ENCODE measurements at places on chromosomes 2 and 18.

DNA sequence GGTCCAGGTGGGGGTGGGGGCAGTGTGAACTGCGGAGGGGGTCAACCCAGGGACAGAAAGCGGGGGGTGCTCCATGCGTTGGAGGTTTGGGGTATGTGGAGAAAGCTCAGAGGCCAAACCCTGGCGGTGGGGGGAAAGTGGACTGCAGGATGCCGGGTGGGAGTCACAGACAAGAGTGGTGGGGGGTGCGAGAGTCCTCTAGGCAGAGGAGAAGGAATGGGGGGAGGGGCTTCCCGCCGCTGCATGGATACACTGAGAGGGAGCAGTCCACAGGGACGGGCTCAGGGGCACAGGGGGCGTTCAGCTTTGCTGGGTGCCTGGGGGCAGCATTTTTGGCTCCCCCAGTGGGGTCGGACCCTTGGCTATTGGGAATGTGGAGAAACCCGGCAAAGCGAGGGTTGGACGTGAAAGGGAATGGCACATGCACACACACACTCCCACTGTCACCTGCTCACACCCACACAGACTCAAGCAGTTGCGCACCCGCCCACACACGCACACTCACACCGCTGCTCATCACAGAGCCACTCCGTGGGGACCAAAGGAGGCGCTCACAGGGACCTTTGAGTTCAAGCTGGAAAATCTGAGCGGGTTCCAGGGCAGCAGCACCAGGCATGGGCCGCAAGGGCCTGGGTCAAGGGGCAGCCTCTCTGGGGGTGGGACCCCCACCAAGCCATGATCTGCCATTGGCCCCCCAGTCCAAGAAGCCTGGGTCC lies 7.7 kb downstream of the GBX2 start:
- no peak for DNase-seq

DNA sequence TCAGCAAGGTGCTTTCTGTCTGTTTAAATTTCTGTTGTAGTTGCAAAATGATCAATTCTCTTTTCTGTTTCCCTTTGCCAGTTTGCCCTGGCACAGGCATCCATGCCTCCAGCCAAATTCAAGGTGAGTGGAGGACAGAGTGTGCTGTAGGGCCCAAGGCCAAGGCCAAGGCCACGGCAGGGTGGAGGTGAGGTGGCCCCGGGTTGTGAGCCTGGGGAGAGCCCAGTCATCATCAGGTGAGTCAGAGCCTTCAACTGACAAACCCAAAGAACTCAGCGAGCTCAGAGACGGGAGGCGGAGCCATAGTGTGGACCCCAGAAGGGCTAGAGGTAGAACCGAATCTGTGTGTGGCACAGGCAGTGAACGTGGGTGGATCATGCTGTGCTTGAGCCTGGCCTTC lies 55.7 kb downstream of the BCL2L11 start:
- DNase-seq = no peak

DNA sequence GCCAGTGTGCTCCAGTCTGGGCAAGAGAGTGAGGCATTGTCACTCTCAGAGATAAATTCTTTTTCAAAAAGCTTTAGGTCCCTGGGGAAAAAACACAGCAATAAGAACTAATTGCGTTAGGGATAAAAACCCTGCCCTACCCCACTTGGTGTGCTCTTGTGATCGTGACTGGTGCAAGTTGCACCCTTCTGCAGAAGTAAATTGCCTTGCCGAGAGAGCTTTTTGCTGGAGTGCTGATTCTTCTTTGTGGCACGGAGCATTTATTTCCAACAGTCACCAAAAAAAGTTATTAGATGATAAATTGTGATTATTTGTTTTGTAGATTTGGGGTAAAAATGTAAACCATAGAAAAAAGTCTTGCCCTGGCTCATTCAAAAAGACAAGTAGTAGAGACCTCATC lies 12.3 kb upstream of the GPR55 start:
- DNase-seq = no peak

DNA sequence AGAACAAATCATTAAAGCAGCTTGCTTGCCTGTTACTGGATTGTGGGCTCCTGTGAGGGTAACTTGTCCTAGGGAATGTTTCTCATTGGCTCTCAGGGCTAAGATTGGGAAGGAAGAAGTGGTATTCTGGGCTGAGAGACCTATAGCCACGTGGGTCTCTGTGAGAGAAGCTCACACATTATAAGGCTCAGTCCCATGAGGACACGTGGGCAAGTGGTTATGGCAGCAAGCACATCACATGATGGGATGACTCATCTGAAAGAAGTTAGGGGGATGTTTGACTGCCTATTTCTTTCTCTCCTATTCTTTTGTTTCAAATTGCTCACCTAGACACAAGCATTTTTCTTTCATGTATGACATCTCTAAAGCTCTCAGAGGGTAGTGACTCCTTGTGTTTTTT lies 418.0 kb upstream of the ST6GAL2 start:
- no peak for DNase-seq

- no peak for DNase-seq
Measured at GRCh38 chr2:113157118-113157896, 16.5 kb upstream of the PSD4 start.

- DNase-seq = no peak
Measured at GRCh38 chr2:218005486-218005885, 2.7 kb upstream of the TNS1 start.

DNA sequence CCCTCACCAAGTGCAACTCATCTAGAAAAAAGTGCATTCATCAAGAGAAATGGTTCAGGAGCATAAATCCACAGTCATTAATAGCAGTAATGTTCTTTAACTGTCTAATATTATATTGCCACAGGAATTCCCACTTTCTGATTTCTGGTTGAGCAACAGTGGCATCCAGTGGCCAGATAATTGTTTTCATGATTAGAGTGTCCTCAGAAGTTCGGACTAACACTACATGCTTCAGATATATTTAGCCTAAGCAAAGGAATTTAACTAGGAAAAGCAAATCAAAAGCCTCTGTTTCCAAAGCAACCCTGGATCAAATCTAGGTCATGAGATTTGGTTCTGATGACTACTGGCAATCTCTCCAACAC lies 9.8 kb upstream of the ERBB4 start:
- DNase-seq = no peak

DNA sequence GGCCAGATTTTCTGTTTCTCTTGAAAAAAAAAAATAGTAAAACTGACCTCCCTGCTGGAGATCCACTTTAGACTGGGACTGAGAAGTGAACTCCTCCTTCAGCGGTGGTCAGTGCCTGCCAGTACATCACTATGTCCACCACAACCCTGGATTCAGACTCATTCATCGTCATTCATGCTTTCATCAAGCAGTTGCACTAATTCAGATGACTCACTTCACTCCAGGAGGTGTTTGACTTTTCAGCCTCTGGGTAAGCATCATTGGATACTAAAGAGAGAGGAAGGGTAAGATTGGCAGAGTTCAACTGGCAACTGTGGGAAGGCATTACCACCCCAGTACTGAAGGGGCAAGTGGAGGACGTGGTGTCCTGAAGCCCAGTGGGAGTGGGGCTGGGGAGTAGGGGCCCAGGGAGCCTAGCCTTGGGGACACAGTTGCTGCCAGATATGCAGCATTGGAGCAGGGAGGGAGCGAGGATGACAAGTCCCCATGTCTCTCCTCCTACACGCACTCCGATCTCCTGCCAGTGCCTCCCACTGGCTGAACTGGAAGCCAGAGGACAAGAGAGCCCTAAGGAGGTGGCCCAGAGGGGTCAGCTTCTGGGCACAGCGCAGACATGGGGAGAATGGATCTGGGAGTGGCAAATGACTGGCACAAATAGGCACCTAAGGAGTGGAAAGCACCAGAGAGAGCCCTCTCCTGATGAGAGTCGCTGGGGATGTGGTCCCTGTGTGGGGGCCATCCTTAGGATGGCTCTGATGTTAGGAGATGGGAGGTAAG lies 111.1 kb downstream of the TGFA start:
- DNase-seq = no peak

- DNase-seq = no peak
Measured at GRCh38 chr18:24246143-24246542, 107.3 kb downstream of the CABYR start.

- no peak for DNase-seq
Measured at GRCh38 chr2:170715932-170716777, 1.0 kb downstream of the SP5 start.

DNA sequence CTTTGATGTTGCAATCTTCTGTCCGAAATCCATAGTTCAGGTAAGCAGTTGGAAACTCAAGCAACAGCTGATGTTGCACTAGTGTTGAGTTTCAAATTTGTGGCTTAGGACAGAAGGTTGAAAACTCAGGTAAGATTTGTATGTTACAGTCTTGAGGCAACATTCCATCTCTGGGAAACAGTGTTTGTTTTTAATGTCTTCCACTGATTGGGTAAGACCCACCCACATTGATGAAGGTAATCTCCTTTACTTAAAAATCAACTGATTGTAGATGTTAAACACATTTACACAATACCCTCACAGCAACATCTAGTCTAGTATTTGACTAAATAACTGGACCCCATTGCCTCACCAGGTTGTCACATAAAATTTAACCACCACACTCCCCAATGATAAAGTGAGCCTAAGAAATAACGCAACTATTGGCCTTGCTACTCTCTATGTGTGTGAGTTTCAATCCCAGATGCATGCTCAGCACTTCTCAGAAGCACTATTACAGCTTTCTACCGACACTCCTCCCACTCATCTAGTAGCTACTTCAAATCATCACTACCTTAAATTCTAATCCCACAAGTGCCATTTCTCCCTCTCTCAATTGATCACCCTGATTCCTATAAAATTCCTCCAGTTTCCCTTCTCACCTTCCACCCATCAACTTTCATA lies 164.0 kb downstream of the MBD2 start:
- no peak for DNase-seq

DNA sequence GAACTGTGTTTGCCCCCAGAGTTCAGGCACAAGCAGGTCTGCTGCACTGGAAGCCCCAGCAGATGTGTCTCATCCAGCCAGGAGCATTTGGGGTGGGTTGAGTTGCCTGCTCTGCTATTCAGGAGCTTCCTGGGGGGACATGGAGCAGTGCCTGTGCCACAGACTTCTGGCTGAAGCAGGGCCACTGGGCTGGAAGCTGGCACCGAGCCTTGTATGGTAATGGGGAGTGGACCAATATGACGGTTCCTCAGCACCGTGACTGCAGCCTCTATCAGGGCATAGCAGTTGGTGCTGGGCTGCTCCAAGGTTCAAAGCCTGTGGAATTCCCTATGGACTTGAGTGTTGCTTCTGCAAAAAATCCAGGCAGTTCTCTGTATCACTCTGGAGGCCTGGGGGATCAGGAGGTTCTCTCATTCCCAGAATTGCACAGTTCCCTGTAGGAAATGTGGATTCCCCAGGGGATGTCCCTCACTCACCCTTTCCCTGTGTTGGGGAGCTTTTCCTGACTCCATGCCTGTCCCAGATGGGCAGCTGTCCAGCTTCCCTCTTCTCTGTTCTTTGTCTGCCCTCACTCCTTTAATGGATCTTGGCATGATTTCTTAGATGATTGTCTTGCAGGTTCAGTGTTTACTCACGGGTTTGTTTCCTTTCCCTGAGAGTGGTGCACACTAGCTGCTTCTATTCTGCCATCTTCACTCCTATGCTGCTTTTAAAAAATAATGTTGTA lies 37.2 kb upstream of the THSD7B start:
- no peak for DNase-seq

DNA sequence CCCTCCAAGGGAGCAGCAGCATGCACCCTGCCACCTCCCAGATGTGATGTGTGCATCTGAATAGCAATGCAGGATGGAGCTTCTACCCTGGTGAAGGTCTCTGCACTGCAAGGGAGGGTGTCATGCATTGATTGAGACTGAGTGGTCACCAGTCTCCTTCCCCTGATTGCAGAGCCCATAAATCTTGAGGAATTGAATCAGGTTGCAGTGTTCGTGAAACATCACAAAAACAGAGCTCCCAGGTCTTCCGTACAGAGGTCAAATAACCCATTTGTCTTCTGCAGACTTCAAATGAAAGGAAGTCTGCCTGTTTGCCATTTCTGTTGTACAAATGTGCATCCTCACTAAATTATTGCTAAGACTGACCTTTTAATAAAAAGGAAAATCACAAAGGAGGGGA lies 136.8 kb downstream of the WDSUB1 start:
- DNase-seq = no peak

DNA sequence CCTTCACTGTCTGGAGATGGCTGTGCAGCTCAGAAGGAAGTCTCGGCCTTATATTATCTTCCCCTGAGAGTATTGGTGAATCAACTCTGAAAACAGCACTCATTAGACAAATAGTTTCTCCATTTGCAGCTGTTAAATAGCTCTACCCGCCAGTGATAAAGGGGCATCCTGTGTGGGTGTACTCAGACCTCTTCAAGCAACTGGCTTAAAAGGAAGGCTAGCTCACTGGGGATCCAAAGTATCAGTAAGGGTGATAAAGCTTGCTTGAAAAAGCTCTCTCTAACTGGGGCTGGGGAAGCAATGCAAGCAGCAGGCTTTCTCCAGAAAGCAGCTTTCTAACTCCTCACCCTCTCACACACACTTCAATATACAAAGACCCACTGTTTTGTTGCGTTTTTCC lies 64.9 kb upstream of the PSMD14 start:
- no peak for DNase-seq

DNA sequence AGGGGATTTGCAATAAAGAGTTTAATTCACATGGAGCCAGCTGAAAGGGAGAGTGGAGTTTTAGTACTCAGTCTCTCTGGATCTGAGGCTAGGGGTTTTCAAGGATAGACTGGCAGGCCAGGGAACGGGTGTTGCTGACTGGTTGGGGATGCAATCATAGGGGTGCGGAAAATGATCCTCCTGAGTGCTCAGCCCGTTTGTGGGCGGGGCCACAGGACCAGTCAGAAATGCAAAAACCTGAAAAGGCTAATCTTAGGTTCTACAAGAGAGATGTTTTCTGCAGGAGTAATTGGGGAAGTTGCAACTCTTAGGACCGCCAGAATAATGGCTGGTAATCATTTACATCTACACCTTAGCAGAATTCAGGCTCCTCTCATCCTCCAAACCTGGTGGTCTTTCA lies 2.5 kb downstream of the NFU1 start:
- DNase-seq = no peak

- DNase-seq = no peak
Measured at GRCh38 chr18:23805898-23806297, 116.6 kb downstream of the LAMA3 start.

- no peak for DNase-seq
Measured at GRCh38 chr2:118128826-118129225, 40.6 kb downstream of the INSIG2 start.

- DNase-seq = no peak
Measured at GRCh38 chr2:112162341-112162740, 24.2 kb downstream of the FBLN7 start.

- DNase-seq = no peak
Measured at GRCh38 chr2:147644491-147644890, 200.3 kb upstream of the ACVR2A start.

DNA sequence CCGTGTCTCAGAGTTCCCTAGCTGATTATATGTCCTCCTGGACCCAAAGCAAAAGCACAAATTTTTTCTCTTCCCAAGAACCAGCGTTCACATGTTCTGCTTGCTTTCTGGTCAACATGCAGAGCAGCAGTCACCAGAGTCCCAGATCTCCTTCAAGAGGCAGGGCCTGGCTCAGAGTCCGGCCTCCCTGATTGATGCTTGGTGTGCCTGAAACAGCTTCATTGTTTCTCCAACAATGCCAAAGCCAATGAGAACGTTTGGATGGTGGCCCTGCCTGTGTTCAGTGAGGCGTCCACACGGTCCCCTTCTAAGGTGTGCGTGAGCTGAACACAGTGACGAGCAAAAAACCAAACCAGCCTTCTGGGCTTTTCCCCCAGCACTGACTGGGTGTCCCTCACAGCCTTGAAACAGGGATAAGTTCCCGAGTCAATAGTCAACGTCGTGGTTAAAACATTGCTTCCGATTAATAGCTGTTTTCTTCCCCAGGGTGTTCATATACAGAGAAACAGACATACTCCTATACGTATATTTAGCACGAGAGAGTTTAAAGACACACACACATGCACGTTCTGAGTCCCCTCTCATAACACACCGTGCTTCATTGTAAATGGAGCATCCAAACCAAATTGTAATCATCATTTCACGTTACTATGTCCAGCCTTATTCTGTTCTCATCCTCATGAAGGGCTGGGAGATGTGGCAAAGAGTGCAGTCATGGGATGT lies 19.3 kb upstream of the POU3F3 start:
- no peak for DNase-seq

Measured in activated CD4-positive, alpha-beta T cell treated with anti-CD3 and anti-CD28 coated beads for 24 hours (primary cell).